KBM-7 (cell line): ENCODE measurements at places on chromosomes 4 and X.

- DNase-seq: no peak
Observed at GRCh38 chr4:7892212-7893019, 47.2 kb downstream of the AFAP1 start.

GRCh38 chr4:185346975-185347601 lies 48.6 kb downstream of the LRP2BP start:
- no peak for DNase-seq

GRCh38 chr4:159358226-159358625 lies 255.3 kb downstream of the RAPGEF2 start:
- DNase-seq: no peak

- no peak for DNase-seq
Observed at GRCh38 chrX:124548571-124548970, 202.2 kb downstream of the SH2D1A start.

- no peak for DNase-seq
Observed at GRCh38 chr4:87698394-87698793, 48.3 kb downstream of the DMP1 start.

- no peak for DNase-seq
Observed at GRCh38 chrX:104419211-104419610, 146.8 kb upstream of the IL1RAPL2 start.

DNA sequence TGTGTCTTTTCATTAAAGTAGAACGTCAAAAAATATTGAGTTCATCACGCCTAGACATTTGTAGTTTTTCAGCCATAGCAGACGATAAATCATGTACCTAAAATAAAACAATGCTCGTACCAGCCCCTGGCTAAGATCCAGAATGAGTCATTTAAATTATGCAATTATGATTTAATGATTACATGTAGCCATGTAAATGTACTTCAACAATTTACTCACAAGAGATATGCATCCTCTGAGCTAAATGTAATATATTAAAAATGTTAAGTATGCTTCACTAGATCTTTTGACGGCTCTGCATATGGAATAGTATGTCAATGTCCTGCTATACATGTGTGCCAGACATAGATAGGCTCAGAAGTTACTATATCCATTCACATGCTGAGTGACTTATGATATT lies 1077.8 kb downstream of the ARAP2 start:
- no peak for DNase-seq

DNA sequence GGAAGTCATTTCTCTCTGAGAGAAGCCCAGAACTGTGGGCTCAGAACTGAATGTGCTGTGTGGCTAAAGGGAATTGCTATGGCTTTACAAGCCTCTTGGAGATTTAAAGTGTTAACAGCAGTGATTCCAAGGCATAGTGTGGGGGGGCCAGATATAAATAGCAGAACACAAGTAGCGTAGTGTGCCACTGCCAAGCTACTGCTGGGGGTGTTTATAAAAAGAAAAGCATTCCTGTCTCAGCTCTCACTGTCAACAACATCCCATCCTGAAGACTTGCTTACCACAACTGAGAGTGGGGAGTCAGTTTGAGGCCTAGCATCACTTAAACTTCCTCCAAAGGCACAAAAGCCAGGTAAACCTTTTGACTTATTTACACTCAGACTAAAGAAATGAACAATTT lies at the start of gene ART3:
TSS of gene ART3 (plus strand) at position 242 of the 400 bp plus-strand sequence. CDS start 1,181 bp downstream, outside the sequence.
- no peak for DNase-seq

DNA sequence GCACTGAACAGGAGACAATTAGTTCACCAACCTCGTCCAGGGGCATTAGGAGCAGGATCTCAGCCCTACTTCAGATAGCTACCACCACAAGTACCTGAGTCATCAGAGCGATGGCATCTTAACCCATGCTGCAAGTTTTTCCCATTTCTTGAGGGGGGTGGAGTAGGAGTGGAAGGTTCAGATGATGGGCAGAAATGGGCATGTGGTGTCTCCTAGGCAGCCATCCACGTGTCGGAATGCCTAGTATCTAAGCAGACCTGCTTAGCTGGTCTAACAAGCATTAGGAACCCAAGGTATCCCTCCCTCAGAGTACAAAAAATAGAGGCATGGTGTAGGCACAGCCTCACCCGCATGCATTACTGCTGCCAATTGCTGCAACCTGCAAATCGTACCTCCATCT lies 159.1 kb upstream of the DGKK start:
- DNase-seq: no peak

DNA sequence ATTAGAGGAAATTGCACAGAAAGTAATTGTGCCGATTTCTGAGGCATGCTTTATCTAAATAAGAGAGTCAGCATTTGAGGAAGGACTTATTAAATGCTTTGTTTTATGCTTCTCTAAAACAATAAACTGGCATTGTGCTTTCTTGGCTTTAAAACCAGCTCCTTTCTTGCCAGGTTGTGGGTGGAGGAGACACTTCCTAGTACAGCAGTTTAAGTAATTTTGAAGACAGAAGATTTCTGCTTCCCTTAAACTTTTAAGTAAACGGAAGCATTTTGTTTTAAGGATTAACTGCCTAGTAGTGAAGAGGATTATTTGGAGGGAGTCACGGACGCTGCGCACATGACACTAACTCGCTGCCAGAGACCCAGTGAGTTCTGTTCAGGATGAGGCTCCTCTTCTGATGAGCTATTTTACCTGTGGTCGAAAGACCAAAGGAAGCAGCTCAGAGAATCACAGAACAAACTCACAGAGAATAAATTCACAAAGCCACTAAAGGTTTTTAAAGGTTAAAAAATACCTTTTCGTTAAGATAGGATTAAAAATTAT lies 169.5 kb downstream of the TLL1 start:
- DNase-seq: no peak

GRCh38 chrX:74421740-74422352 lies 553 bp downstream of the SLC16A2 start:
- no peak for DNase-seq

DNA sequence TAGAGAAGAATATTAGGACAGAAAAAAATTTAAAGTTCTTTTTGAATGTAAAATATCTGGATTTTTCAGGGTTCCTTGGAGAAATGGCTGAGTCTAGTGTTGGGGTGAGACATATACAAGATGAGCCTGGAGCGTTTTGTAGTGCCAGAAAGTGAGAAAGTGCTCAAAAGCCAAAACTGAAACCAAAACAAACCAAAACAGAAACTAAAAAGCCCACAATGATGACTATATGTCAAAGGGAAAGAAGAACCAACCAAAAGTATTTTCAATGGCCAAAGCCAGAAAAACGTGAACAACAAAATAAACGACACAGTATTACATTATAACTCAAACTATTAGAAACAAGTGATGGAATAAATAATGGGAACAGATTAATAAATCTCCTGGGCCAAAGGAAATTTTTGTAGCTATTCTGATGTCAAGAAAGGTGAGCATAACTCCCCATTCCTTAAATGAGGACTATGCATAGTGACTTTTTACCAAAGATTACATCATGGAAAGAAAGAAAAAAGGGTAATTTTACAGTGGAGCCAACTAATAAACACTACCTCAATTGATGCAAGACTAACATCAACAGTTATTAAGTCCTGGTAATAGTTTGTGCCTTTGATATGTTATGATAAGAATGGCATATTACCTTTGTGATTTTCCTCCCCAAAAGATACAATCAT lies 1137.6 kb downstream of the C4orf33 start:
- DNase-seq: peak; percentile 34

DNA sequence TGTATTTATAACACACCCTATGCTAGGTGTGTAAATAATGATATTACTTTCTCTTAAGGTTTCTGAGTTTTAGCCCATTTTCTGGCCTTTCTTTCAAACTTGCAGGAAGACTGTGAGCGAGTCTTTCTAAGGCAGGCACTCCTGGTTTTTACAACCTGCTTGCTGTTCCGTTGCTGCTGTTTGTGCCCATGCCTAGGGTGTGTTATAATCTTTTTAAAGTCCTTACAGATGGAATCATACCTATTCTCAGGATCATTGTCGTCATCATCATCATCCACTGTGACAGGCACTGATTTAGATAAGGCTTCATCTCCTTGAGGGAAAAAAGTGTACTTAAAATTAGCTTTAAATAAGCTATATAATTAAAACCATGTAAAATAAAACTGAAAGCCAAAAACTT lies 110.0 kb downstream of the ATRX start:
- no peak for DNase-seq

DNA sequence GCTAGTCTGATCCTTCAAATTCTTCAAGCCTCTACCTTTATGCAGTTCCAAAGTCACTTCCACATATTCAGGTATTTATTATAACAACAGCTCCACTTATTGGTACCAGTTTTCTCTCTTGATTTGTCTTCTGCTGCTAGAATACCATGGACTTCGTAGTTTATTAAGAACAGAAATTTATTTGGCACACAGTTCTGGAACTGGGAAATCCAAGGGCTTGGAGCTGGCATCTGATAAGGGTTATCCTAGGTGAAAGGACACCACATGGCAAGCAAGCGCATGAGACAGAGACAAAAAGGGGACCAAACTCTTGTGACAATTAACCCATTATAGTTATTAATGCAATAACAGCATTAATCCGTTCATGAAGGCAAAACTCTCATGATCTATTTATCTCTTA lies 600.5 kb upstream of the ATOH1 start:
- no peak for DNase-seq

DNA sequence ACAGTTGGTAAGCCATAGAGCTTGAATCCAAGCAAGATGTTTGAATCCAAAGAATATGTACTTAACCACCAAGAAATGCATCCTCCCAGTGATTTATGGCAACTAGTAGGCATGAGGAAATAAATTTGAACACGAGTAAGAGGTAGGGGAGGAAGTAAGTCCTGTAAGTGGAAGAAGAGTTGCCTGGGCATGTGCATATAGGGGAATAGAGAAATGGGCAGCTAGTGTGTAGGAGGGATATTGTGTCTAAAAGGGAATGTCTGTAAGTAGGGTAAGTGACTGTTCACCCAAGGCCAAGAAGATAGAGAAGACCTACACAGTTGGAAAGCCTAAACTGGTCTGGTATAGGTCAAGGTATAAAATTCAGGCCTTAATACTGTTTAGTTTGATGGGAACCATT lies 4.6 kb downstream of the SH3BGRL start:
- DNase-seq: peak; percentile 73

- DNase-seq: peak; percentile 59
Observed at GRCh38 chrX:96182366-96182765, 502.3 kb upstream of the DIAPH2 start.

GRCh38 chr4:150072471-150072870 lies 5.8 kb upstream of the DCLK2 start:
- no peak for DNase-seq

- no peak for DNase-seq
Observed at GRCh38 chr4:15470128-15470475, 420 bp downstream of the CC2D2A start.

GRCh38 chr4:183384516-183384915 lies 59.9 kb upstream of the CDKN2AIP start:
- no peak for DNase-seq

DNA sequence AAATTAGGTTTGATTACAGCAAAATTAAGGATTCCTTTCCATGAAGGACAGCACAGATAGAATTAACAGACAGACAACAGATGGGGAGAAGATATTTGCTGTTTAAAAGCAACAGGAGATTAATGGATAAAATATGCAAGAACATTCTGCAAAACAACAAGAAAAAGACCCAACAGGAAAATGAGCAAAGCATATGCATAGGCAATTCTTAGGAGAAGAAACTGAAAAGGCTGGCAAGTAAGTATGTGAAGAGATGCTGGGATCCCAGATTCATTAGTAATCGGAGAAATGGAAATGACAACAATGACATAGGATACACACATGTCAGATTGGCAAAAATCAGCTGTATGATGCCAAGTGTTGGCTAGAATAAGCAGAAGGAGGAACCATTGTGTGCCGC lies 27.5 kb upstream of the HMGB3 start:
- no peak for DNase-seq

- no peak for DNase-seq
Observed at GRCh38 chr4:181991369-181992108, 251.7 kb upstream of the TENM3 start.

DNA sequence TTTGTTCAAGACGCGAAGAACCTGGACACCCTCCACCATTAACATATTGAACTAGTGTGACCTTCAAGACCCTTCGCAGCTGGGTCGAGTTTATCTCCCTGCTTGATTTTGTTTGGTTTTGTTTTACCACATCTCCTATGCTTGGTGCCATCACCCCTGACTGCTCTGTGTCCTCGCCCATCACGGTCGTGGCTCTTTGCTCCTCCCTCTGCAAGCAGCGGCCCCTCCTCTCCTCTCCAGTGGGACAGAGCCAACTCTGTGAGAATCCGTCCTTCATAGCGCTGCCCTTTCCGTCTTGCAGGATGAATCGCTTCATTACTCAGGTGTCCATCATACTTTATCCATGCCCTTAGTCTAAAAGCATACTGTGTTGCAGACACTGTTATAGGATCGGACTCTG lies 9.1 kb upstream of the FAM149A start:
- no peak for DNase-seq

DNA sequence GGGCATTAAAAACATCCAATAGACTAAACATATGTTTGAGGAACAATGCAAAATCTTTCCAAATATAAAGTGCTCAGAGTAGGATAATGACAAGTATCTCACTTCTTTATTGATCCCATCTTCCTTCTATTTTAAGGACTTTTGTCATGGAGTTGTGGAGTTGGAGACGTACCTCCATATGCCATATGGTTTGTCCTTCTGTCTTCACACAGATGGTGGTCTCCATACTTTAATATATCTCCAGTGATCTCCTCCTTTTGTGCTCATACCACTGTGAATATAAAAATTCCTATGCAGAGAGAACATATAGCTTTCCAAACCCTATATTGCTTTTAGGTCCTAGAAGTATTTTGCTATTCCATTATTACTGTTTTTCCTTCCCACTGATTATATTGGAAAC lies 64.5 kb downstream of the GABRB1 start:
- no peak for DNase-seq

GRCh38 chr4:188015025-188015940 lies 19.7 kb downstream of the ZFP42 start:
- DNase-seq: no peak

DNA sequence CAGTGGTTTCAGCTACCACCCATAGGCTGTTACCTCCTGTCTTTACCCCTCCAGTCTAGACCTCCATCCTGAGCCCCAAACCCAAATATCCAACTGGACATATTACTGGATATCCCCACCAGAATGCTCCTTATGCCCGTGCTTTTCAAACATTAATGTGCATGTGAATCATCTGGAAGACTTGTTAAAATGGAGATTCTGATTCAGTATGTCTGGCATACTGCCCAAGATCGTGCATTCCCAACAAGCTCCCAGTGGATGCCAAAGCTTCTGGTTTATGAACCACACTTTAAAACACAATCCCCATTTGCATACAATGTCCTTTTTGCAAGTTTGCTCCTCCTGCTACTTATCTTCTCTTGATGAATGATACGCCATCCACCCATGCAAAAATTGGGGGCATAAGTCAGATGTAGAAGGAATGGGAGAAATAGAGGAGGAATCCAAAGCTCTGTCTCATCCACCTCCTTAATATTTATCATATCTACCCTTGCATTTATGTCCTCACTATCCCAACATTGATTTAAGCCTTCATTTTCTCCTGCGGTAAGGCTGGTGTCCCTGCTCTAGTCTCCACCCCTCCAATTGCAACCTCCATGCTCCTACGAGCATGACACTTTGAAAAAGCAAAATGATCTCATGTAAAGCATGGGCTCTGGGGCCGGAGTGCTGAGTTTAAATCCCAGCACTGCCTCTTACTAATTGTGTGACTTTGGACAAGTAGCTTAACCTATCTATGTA lies 7.4 kb upstream of the PGRMC1 start:
- DNase-seq: no peak
